Thymus (tissue), 14 donors: ENCODE measurements at places on chromosomes 5 and 9. TPM values are rescaled to one million over a fixed set of nuclear protein-coding genes. Genes with fewer than 3 reads are reported as not detected.

DNA sequence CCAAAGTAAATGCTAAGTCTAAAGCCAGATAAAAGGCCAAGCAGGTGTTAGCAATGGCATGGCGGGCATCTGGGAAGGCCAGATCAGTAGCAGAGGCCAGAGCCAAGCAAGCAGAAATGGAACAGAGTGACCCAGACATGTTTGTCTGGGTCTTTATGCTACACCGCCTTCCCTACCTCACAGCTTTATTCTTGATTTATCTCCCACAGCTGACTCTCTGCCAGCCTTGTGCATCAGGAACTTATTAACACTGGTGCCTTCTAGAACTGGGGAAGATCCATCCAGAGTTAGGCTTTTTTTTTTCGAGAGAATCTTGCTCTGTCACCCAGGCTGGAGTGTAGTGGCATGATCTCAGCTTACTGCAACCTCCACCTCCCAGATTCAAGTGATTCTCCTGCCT lies 112.5 kb upstream of the SLC44A1 start:
- peaks cover 32% of the 10 kb centered on the region for H3K4me1 ChIP-seq
- H3K4me3 ChIP-seq, result no peak overlapping the region
- H3K27ac ChIP-seq, result no peak overlapping the region
- H3K36me3 ChIP-seq, result no peaks in the 10 kb centered on the region

DNA sequence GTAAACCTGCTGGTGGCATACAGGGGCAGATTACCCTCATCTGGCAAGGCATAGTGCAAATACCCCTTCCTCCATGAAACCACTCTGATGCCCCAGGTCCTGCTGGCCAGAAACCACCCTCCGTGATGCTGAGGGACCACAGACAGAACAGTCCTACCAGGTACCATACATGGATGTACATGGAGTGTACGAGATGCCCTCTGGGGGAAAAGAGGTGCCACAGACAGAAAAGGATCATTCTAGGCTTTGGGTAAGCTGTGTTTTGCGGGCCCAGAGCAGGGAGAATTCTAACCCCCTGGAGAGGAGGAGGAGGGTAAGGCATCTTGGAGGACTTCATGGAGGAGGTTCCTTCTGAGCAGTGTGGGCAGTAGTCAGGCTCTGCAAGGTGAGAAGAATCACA lies 68.3 kb downstream of the GABBR2 start:
- no peak overlapping the region for H3K27ac ChIP-seq
- no peak overlapping the region for H3K4me3 ChIP-seq
- no peaks in the 10 kb centered on the region for H3K27me3 ChIP-seq
- H3K36me3 ChIP-seq, result no peaks in the 10 kb centered on the region
- no peak for DNase-seq
- no peaks in the 10 kb centered on the region for H3K4me1 ChIP-seq

- H3K27ac ChIP-seq, result no peak overlapping the region
- DNase-seq, result no peak
- no peak overlapping the region for H3K4me3 ChIP-seq
- H3K27me3 ChIP-seq, result no peaks in the 10 kb centered on the region
- no peaks in the 10 kb centered on the region for H3K4me1 ChIP-seq
- no peaks in the 10 kb centered on the region for H3K36me3 ChIP-seq
Measured at GRCh38 chr9:113772121-113772810, 103.8 kb upstream of the ZNF618 start.

RLN1 gene
- 3.6 TPM for total RNA-seq

GRCh38 chr9:99513441-99514112 lies 291.5 kb downstream of the SEC61B start:
- DNase-seq, result no peak
- no peak overlapping the region for H3K4me3 ChIP-seq
- H3K36me3 ChIP-seq, result no peaks in the 10 kb centered on the region
- no peaks in the 10 kb centered on the region for H3K4me1 ChIP-seq

S1PR3 gene
- 5.9 TPM for total RNA-seq

DNA sequence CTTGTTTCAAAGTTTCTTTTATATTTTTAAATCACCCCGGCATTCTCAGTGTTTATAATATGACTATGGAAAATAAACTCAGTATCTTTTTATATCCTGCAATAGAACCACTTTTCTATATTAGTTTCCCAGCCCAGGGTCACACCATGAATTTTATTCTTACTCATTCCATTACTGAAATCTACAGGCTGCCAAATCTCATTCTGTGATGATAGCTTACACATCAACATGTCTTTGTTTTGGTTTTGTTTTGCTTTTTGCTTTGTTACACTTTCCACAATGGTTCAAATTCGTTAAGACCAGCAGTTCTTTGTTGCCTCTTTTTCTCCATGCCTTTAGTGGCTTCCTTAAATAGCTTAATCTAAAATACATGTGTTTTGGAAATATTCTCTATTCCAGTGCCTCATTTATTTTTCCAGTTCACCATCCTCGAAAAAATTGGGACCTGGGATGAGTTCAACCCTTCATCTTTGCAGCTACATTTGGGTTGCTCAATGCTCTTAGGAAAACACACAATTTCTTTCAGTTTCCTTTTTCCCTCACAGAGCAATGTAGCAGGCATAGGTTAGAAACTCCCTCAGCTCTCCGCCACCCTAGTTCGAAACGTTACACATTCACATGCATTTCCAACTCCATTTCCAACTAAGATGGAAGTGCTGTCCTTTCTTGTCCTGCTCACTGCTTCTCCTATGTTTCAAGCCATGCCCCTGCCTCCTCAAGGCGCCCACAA lies 1146.3 kb downstream of the MAT2B start:
- no peak overlapping the region for H3K27ac ChIP-seq
- DNase-seq, result no peak
- no peak overlapping the region for H3K4me3 ChIP-seq
- H3K36me3 ChIP-seq, result no peaks in the 10 kb centered on the region
- no peaks in the 10 kb centered on the region for H3K4me1 ChIP-seq

DNA sequence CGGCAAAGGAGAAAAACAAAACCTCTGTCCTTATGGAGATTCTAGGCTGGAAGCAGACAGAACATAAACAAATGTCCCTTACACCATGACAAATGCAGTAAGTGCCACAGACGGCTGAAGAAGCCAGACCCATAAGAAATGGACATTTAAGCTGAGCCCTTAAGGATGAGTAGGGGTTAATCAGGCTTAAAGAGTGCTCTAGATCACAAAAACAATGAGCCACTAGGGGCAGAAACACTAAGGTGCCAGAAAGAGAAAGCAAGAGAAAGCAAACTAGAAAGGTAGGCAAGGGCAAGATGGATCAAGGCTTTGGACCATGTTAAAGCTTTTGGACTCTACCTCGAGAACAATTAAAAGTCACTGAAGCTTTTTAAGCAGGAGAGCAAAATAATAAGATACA lies 326.9 kb upstream of the WWC1 start:
- no peak overlapping the region for H3K4me3 ChIP-seq
- no peaks in the 10 kb centered on the region for H3K36me3 ChIP-seq
